Activated naive CD4-positive, alpha-beta T cell (primary cell): ENCODE measurements at places on chromosomes 7 and 10.

DNA sequence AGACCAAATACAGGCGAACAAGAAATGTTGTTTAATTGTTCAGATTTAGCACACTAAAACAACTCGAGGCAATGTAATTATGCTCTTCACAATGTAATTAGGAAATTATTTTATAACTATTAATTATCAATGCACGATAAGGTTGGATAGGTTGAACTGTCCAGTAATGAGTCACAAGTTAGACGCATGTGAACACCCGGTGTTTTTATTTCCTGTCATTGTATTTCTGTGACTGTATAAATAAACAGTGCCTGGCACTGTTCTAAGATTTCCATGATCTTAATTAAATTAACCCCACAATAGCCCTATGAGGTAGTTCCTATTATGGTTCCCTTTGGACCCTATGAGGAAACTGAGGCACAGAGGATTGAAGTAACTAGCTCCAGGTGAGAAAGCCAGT is 26.2 kb downstream of the C10orf105 start:
- no peak for DNase-seq

- DNase-seq: no peak
Observed at GRCh38 chr7:520503-521161, 986 bp upstream of the PDGFA start.

- DNase-seq: no peak
Observed at GRCh38 chr10:101643546-101643945, 51.4 kb downstream of the FBXW4 start.

GRCh38 chr7:135383525-135384175 is 126.3 kb downstream of the CNOT4 start:
- no peak for DNase-seq

- no peak for DNase-seq
Observed at GRCh38 chr10:110932505-110933180, 13.2 kb downstream of the SHOC2 start.

GRCh38 chr10:81036257-81036656 is 498.6 kb downstream of the SH2D4B start:
- DNase-seq: no peak

- peak; percentile 16 for DNase-seq
Observed at GRCh38 chr7:142632271-142633134, 116.8 kb upstream of the PRSS1 start.

DNA sequence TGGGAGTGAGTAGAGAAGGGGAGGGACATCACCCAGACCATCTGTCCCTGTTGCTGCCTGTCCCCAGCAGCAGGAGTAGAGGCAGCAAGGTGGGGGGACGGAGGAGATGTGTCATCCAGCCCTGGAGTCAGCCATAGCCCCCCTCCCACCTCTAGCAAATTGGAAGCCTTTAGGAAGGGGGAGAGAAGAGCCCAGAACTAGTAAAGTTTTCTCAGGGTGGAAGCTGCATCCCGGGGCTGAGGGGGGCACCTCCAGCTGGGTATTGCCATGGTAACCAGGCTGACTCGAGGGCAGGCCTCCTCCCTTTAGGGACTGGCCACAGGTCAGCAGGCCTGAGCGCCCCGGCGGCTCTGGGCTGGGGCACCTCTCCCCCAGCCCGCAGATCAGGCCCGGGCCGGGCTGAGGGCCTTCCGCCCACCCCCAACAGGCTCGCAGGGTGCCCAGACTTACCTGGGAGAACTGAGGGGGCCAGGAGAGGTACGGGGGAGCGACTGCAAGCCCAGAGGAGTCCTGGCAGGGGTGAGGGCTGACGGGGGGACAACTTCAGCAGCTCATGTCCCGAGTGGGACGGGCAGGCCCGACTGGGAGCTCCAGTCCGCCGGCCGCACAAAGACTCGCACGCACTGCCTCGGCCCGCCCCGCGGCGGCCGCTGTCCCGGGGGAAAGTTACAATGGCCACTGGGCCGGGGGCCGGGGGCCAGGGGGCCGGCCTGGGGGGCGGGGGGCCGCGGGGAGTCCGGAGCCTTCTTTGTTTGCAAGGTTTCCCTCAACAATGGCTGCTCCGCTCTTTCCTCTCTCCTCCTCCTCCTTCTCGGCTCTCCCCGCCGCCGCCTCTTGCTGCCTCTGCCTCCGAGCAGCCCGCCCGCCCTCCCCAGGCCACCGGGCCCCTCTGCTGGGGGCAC is 6.0 kb downstream of the LDB1 start:
- DNase-seq: no peak

- peak; percentile 16 for DNase-seq
Observed at GRCh38 chr7:5824297-5824610, 42.8 kb upstream of the RNF216 start.

- DNase-seq: peak; percentile 72
Observed at GRCh38 chr10:28676968-28677887, at the start of gene BAMBI. Gene BAMBI, plus strand, starts transcription at chr10:28677521. Its CDS starts 377 bp downstream, at chr10:28677898.

GRCh38 chr7:156050636-156051569 is 238.6 kb upstream of the SHH start:
- no peak for DNase-seq

DNA sequence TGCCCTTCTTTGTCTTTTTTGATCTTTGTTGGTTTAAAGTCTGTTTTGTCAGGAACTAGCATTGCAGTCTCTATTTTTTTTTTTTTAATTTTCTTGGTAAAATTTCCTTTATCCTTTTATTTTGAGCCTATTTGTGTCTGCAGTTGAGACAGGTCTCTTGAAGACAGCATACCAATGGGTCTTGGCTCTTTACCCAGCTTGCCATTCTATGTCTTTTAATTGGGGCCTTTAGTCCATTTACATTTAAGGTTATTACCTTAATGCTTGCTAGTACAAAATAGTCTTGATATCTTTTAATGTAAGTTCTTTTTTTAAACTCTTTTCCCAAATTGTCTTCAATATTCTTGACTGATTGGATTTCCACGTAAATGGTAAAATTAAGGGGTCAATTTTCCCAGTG is 398.3 kb upstream of the CHRM2 start:
- no peak for DNase-seq

- DNase-seq: no peak
Observed at GRCh38 chr7:116280803-116281202, 70.5 kb downstream of the TES start.

GRCh38 chr10:127254276-127254675 is 57.9 kb upstream of the INSYN2A start:
- DNase-seq: no peak

DNA sequence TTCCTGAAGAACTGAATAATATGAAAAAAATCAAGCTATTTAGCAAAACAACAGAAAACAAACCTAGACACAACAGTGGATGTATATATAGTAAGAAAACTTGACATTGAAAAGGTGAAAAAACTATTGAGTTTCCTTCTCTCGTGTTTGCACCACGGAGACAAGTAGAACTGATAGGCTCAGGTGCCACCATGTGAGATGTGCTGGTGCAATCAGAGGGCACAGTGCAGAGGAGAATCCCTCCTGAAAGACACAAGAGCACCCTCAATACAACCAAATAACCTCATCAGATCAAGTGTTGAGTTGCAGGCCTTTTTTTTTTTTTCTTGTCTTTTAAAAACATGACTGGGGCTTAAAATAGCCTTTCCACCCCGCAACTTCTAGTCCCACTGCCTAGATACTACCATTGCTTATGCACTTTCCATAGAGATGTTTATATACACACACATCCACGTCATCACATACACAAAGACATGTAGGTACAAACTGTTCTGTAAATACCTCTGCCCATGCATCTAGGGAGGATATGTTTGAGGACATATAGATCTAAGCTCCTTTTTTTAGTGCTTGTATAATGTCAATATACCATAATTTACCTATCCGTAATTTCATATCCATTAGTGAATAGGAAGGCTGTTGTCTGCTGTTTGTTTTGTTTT is 54.1 kb downstream of the UBE2H start:
- no peak for DNase-seq

GRCh38 chr10:106327747-106328146 is 836.8 kb downstream of the SORCS1 start:
- no peak for DNase-seq

- no peak for DNase-seq
Observed at GRCh38 chr7:143225047-143225446, 3.2 kb downstream of the TAS2R40 start.

DNA sequence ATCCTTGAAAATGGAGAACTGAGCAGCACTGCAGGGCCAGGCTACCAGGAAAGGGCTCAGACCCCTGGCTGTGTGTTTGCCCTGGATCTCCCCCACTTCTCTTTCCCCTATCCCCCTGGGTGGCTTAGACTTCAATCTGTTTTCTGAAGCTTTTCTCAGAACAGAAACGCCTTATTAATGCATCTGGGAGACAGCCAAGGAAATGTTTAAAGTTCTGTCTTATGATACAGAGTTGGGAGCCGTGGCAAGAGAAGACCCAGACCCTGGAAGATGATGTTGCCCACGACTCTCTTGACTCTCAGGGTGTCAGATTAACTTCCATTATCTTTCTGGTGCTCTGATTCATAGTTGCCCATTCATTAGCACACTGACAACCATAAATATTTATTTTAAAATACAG is 107.1 kb downstream of the EBLN1 start:
- DNase-seq: no peak

GRCh38 chr7:102914585-102914984 is 1.8 kb downstream of the LRRC17 start:
- DNase-seq: no peak

DNA sequence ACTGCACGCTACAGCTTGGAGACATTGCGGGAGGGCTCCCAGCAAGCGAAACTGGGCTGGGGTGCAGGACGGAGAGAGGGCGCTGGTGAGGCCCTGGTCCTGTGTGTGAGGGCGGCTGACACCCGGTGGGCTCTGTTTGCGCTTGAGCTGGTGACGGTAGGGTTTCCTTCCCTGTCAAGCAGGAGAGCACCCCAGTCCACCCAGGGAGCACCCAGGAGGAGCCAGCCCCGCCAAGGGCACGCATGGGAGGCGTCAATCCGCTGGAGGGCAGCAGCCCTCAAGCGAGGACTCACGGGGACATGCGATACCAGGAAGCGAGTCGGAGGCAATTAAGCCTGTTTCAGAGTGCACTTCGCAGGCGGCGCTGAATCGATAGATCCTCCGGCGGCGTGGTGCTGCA is 109.4 kb downstream of the MAD1L1 start:
- no peak for DNase-seq

- DNase-seq: no peak
Observed at GRCh38 chr7:153657182-153657800, 394.9 kb upstream of the DPP6 start.

GRCh38 chr10:11162828-11163599 is 145.3 kb downstream of the CELF2 start:
- DNase-seq: no peak

GRCh38 chr7:129213828-129214227 is 11.0 kb upstream of the AHCYL2 start:
- no peak for DNase-seq

DNA sequence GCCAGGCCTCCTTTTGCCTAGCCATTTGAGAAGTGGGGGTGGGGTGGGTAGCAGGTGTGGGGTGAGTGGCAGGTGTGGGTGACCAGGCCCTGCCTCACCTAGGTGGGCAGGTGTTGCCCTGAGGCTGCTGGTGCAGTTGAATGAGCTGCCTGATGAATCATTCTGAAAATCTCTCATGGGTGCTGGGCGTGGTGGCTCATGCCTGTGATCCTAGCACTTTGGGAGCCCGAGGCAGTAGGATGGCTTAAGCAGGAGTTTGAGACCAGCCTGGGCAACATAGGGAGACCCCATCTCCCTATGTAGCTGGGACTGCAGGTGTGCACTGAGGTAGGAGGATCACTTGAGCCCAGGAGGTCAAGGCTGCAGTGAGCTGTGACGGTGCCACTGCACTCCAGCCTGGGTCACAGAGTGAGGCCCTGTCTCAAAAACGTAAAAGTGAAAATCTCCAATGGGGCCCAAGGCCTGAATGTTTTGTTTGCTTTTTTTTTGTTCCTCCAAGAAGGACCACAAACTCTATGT is 17.7 kb downstream of the TSPAN14 start:
- no peak for DNase-seq

DNA sequence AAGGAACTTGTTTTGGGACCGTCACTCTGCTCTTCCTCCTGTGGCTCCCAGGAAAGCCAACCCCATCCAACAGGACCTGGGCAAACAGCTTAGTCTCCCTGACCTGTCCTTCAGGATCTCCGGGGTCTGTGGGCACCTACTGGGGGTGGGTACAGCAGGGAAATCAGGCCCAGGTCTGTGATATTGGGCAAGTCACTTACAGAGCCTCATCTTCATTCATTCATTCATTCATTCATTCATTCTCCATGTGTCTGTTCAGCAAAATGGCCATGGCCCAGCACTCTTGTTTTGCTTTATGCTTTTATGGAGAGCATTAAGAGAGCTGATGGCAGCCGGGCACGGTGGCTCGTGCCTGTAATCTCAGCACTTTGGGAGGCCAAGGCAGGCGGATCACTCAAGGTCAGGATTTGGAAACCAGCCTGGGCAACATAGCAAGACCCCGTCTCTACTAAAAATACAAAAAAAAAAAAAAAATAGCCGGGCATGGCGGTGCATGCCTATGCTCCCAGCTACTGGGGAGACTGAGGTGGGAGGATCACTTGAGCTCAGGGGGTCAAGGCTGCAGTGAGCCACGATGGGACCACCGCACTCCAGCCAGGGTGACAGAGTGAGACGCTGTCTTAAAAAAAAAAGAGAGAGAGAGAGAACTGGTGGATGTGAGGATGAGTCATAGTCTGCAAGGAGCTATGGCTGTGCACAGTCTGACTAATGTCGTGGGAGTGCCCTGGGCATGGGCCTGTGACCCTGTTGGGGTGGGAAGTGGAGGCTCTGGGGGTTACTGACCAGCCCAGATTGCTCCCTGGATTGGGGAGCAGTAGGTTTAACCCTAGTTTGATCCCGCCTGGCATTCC is 54.3 kb downstream of the CLIP2 start:
- no peak for DNase-seq

- no peak for DNase-seq
Observed at GRCh38 chr10:124221356-124222317, 128.2 kb upstream of the CHST15 start.

GRCh38 chr10:79001082-79001885 is 67.5 kb upstream of the ZMIZ1 start:
- no peak for DNase-seq

DNA sequence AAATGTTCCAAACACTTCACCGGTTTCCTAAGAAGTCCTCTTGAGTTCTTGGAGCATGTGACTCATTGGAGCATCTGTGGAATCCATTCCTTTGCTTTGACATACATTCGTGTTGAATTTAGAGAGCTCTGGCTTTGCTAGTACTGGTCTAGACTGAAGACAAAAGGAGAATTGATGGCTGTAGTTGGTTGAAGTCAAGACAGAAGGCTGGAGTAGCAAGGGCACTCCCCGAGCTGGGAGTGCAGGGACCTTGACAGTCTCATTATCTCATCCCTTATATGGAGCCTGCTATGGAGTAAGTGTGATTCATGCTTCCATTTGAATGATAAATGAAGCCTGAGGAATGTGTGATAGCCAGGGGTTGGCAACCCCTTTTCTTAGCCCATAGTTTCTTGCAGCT is 1249.1 kb downstream of the TYW1 start:
- no peak for DNase-seq

GRCh38 chr7:16115374-16115773 is 306.0 kb downstream of the CRPPA start:
- no peak for DNase-seq
